Mesothelial cell of epicardium (in vitro differentiated cells): ENCODE measurements at places on chromosomes 4 and X. TPM values are rescaled to one million over a fixed set of nuclear protein-coding genes. Genes with fewer than 3 reads are reported as not detected.

ZBTB33 gene
- total RNA-seq: 20.3 to 21.5 TPM (median 20.6 TPM) in 3 replicates

DNA sequence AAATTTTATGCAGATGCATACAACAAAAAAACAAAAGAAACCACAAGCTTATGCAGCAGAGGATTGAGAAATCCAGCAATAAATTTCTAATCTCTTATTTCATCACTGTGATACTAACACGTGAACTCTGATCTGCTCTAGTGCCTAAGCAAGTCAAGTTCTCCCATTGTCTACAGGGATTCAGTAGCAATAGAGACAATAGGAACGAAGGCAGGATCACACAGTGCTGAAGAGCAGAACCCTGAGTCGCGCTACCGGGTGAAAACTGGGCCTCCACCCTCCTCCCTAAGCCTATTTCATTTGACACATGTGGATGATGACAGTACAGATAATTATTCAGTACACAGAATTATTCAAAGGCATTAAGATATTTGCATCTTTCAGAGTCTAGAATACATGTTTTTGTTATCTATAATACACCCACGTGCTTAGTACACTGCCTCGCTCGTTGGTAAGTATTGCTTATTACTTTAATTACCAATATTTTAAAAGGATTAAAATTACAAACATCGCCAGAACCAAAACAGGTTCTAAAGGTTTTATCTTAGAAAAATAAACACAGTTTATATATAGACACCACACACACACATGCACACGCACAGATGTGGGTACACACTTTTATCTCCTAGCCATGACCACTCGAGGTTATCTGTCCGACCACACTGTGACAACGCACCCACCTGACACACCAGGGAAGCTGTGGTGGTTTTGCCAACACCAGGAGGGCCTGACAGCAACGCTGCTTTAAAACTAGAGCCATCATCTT is 60.1 kb downstream of the RFC1 start:
- DNase-seq: no peak

GRCh38 chr4:7183161-7183560 is 9.2 kb upstream of the SORCS2 start:
- no peak for DNase-seq

- DNase-seq: no peak
Measured at GRCh38 chrX:118904218-118904617, 70.2 kb upstream of the LONRF3 start.

- no peak for DNase-seq
Measured at GRCh38 chrX:43861750-43862149, 20.5 kb downstream of the MAOB start.

SPANXB1 gene
- 4.2 to 5.3 TPM (median 4.6 TPM) in 3 replicates for total RNA-seq

GRCh38 chrX:134460005-134460861 is at the start of gene HPRT1:
TSS of gene HPRT1 (plus strand) at chrX:134460165. CDS start at chrX:134460312, 147 bp downstream.
- DNase-seq: peak; percentile 78

ADH1B gene
- 0.14 TPM in 1 of 3 replicates, not detected in the others for total RNA-seq

DNA sequence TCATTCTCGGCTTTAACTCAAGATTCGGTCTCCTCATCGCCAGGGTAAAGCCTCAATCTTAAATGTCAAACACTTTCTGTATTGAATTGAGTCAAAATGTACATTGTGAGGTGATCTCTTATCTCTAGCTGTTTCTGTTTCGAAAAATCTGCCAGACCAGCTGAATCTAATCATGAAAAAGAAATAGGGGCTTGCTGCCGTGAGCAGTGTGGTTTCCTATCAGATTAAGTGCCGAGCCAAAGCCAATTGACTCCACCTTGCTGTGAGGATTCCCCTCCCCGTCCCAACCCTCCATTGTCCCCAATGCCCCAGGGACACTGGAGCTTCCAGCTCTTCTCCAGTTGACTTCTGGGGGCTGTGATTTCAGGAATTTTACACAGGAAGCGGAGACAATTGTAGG is 12.5 kb upstream of the CRLF2 start:
- no peak for DNase-seq

GRCh38 chr4:67109276-67109675 is 436.0 kb downstream of the CENPC start:
- DNase-seq: no peak
